ENCODE measurements at places on chromosomes 3 and 15. TPM values are rescaled to one million over a fixed set of nuclear protein-coding genes. Genes with fewer than 3 reads are reported as not detected.

GRCh38 chr3:42572278-42572677 is 9.5 kb downstream of the SEC22C start:
- no peak for DNase-seq

- DNase-seq: no peak
These were observed 40.6 kb downstream of the GOLGA8S start for GRCh38 chr15:23395030-23395692.

DNA sequence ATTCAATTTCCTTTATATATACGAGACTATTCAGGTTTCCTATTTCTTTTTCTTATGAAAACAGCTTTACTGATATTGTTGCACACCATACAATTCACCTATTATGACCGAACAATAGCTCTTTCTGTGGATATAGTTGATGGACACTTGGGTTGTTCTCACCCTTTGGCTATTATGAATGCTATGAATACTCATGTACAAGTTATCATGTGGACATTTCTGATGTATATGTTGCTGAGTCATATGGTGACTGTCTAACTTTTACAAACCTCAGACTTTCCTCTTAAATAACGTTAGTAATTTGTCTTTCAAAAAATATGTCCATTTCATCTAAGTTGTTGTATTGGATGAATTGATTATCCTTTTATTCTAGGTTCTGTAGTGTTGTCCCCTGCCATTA is 15.7 kb upstream of the USF3 start:
- DNase-seq: no peak

DNA sequence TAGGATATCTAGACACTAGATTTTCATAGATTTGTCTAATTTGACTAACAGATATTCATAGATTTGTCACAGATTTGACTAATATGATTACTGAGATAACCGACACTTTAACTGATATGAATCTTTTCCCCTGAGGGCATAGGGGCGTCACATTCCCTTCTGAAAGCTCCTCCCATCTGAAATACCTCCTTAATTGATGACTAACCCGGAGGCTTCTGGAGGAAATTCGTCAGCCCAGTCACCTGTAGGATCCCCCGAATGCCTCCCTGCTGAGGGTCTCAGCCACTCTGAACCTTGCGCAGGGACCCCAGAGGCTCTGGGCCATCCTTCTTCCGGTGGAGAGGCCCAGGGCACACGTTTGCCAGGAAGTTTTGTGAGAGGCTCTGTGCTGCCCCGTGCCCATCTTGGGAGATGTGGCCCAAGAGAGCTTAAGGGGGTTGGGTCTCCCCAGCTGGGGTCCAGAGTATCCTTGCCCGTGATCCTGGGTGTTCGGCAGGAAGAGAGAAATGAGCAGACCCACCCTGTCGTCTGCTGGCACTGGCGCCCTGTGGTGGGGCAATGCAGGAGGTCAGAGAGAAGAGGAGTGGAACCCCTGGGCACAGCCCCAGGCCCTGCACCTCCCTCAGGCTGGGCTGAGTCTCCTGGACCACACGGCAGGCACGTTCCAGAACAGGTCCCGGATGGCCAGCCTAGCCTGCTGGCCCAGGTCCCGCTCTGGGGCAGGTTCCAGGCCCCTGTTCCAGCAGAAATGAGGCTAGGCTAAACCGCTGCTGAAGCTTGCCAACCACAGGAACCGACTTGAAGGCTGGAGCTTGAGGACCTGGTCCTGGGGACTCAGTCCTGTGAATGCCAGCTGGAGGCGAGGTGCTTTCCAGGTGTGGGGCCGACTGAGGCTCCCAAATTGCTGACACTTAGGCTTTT is 1.7 kb downstream of the PLA2G4D start:
- DNase-seq: no peak

DNA sequence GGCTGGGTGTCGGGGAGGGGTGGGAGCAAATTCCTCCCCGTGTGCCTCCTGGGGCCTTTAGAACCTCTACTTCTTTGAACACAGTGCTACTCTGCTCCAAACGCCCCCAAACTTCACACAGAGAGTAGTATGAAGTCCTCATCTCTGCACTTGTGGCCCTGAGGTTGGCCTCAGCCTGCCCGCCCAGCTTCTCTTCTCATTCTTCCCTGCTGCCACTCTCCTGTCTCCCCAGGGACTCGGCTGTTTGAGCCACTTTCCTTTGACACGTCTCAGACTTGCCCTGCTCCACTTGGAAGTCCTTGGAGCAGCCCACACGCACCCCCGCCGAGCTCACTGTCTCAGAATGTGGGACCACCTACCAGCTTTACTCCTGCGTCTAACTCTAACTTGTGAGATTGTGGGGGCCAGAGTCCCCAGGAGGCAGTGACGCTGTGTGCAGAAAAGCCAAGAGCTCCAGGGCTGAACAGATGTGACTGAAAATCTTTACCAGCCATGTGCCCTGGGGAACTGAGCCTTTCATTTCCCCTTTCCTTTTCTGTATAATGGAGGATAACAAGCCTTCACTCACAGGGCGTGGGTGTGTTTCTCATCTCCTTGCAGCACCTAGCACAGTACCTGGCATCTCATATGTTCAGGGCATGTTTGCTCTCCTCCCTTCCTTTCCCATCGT is 233.6 kb upstream of the CTDSPL start:
- DNase-seq: no peak

DNA sequence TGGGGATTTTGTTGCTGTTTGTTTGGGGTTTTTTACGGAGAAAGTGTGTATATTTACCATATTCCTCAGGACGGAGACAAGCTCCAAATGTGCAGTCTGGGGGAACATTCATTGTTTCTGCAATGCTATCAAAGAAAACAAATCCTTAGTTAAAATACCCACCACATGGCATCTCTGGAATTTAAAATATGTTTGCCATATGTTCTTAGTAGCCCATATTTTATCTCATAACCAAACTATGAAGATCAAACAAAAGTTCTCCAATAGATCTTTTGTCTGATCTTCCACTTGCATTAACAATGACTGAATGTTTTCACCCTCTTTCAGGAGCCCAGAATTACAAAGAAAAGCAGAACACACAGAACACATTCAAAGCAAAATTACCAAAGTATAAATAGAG is 35.3 kb downstream of the EFHB start:
- DNase-seq: no peak

GRCh38 chr3:39196671-39197356 is 4.4 kb upstream of the XIRP1 start:
- DNase-seq: no peak

GRCh38 chr15:80275961-80276360 is 23.9 kb upstream of the CTXND1 start:
- no peak for DNase-seq

- no peak for DNase-seq
These were observed 179.8 kb downstream of the ZPLD1 start for GRCh38 chr3:102614585-102614984.

DNA sequence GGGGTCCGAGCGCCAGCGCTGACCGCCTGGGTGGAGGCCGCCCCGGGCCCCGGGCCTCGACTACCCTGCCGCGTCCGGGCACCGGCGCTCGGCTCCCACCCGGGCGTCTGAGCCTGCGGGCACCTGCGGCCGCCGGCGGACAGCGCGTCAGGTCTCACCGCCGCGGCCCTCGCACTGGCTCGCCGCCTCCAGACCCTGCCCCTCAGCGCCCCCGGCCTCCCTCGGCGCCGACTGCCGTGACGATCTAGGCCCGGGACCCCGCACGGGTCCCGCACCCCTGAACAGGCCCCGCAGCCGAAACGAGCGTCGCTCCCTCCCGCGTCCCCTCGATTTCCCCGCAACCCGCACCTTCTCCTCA is 297 bp downstream of the PRC1 start:
- DNase-seq: no peak

DNA sequence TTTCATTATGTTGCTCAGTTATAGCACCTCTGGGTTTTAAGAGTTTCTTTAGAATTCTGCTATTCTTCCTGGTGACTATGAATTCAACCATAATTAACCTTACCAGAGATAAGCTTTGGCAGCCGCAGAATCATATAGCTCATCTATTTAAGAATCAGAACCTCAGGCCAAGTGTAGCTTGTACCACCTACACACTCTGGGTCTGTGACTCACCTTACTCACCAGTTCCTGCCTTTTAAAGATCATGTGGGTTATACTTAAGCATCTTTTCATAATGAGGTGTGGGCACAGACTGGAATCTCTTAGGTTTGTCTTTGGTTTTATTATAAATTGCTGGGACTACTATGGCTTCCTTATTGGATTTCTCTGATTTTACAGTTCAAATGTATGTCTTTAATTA is 21.9 kb downstream of the CDV3 start:
- DNase-seq: no peak

- no peak for DNase-seq
These were observed 165.3 kb downstream of the FMN1 start for GRCh38 chr15:33029109-33029652.

DNA sequence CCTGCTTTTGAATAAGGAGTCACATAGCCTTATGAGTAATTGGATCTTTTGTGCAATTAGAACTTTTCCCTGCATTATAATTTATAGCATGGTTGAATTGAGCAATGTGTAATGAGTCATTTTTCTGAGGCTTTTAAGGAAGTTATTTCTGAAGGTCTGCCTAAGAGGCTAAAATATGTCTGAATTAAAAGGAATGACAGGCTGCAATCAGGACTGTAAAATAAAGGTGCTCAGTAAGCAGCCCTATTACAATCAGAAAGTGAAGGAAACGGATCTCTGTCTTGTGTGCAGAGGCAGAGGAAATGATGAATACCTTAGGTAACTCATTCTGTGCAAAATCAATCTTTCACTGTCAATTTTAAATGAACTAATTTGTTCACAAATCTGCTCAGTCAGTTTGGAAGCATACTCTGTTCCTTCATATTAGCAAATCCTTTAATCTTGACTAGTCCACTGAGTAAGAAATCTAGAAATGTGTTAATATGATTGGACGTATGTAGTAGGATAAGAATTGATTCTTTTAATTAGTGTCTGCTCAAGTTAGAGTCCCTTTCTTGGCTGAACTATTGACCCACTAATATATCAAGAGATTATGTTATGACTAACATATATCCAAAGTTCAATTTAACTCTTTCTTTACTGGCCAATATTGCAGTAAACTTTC is 290.1 kb downstream of the ZIC1 start:
- DNase-seq: no peak

DNA sequence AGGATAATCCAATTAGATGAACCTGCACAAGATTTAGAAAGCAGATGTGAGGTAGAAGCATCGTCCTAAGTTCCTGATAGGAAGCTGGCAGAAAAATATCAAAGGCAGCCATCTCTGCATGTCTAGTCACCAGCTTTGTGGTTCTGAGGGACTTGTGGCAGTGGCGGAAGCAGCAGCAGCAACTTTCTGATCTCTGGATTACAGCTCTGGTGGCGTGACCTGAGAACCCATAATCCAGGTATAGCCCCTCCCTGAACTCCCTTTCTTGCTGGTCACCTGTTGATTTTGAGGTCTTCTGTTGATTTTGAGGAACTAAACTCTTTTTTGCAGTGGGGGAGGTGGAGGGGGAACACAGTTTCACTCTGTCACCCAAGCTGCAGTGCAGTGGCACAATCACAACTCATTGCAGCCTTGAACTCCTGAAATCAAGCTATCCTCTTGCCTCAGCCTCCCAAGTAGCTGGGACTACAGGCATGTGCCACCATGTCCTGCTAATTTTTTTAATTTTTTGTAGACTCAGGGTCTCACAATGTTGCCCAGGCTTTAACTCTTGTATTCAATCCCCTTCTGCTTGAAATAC is 7.9 kb downstream of the FSIP1 start:
- no peak for DNase-seq

DNA sequence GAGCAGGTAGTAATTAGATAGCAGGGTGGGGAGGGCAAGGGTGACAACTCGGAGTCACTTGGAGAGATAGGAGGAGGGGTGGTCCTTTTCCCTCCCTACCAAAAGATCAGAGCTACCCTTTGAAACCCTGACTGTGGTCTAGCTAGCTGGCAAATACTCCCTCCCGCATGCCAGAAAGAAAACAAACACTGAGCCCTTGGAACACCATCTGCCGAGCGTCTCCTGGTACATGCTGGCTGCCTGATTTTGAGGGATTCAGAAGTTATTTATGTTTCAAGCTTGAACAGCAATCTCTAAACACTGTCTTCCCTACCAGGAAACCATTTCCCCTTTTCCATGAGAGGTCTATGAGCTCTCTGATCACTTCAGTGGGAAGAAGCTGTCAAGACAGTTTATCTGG is 291.6 kb upstream of the CFAP20DC start:
- no peak for DNase-seq

GRCh38 chr3:194994551-194994981 is 276.4 kb downstream of the XXYLT1 start:
- no peak for DNase-seq

DNA sequence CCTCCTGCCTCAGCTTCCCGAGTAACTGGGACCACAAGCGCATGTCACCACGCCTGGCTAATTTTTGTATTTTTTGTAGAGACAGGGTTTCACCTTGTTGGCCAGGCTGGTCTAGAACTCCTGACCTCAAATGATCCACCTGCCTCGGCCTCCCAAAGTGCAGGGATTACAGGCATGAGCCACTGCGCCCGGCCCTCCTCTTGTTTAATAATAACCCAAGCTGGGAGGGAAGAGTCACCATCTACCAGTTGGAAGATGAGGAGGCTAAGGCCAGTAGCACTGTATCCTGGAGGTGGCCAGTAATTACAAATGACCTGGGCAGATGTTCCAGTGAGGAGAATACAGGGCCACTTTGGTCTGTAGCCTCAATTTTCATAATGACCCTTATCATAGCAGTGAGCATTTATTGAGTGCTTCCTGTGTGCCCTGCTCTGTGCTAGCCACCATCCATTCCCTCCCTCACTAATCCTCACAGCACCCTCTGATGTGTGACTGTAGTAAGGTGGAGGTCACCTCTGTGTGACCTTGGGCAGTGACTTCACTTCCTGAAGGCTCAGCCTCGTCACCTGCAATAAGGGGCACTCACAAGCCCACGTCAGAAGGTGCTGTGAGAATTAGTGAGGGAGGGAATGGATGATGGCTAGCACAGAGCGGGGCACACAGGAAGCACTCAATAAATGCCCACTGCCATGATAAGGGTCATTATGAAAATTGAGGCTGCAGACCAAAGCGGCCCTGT is 64.2 kb downstream of the ABTB1 start:
- no peak for DNase-seq

The TXNRD3 gene
- total RNA-seq: 12.5 TPM

The UCN2 gene
- not detected for total RNA-seq

The COL6A5 gene
- 0.09 TPM for total RNA-seq

The APEH gene
- 46.7 TPM for total RNA-seq

The OXSM gene
- total RNA-seq: 9.1 TPM

The ROPN1 gene
- not detected for total RNA-seq

The PLCB2 gene
- total RNA-seq: 35.1 TPM

The THPO gene
- 1.3 TPM for total RNA-seq

The GATM gene
- 10.0 TPM for total RNA-seq

The GRK7 gene
- not detected for total RNA-seq

The ATP2B2 gene
- not detected for total RNA-seq

The EFCAB12 gene
- total RNA-seq: 0.65 TPM

The MYEF2 gene
- 3.6 TPM for total RNA-seq

All from omental fat pad (tissue), 4 donors.